Stimulated activated CD4-positive, alpha-beta T cell treated with anti-CD3 and anti-CD28 coated beads, Interleukin-1b, Interleukin-23, amount 100 ng/mL, for 1 hour (primary cell): ENCODE measurements at places on chromosomes 4 and X.

DNA sequence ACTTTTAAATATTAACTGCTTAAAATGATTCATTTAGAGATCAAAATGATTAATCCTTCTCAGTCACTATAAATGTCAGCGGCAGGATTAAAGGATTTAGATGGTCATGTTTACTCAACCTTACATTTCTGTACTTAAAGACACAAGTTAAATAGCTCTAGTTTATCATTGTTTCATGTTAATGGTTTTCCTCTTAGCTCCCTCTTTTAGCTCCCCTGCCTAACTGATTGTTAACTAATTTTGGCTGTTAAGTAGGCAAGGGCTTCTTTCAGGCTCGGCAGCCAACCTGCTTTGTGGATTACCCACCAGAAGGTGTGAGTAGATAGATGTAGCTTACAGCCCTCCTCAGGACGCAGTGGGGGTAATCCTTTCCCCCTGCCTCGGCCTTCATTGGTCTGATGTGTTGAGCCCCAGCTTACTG is 96.0 kb downstream of the TENM3 start:
- no peak for DNase-seq

DNA sequence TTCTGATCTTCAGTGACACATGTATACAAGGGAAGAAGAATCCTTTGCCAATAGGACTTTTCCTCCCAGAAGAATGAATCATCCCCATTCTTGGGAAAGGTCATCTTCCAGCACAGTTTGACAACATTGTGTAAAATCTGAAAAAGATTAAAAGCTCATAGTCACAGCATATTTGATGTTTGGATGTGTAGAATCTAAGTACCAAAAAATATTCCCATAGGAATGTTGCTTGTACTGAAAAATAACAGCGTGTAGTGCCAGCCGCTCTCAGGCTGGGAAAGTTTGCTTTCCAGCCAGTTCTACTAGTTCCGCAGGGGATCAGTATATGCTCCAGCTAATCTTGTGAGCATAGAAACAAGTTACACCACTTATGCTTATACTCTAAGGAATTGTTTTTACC is 74.7 kb upstream of the IL13RA1 start:
- DNase-seq: no peak

GRCh38 chrX:41808047-41808446 is 84.1 kb downstream of the GPR82 start:
- DNase-seq: no peak

GRCh38 chrX:115054876-115055275 is 37.5 kb upstream of the IL13RA2 start:
- DNase-seq: no peak

DNA sequence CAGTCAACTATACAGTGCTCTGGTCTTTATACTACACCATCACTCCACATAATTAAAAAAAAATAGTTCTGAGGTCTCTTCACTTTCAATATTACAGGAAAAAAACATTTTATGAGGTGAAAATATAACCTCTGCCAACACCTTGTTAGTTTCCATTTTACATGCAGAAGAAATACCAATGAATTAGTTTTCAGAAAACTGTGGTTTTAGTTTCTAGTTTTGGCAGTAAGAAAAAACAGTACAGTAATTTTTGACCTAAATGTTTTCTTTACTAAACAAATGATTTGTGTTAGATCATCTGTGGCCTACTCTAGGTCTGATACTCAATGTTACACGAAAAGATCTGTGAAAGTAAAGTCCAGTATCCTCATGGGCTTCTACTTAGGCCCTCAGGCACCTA is 10.0 kb downstream of the SULT1E1 start:
- no peak for DNase-seq

- no peak for DNase-seq
Observed at GRCh38 chrX:151476604-151477303, 79.7 kb downstream of the VMA21 start.

DNA sequence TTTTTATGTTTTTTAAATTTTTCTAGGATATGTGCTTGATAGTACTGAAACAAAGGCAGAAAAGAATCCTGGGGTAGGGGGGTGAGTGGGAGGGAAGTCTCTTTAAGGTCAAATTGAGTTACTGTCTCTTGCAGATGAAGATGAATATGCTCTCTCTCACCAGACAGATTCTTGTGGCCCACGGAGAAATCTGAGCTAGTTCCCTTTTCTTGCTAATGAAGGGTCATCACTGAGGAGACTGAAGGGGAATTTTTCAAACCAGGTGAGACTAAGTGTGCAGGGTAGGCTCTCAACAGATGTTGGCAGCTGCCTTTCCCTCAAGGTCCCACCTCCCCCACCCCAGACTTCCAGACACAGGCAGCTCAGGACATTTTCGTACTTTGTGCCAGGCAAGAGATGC is 21.5 kb downstream of the FAM9C start:
- DNase-seq: no peak

- DNase-seq: no peak
Observed at GRCh38 chr4:184961660-184962059, 56.6 kb upstream of the HELT start.

DNA sequence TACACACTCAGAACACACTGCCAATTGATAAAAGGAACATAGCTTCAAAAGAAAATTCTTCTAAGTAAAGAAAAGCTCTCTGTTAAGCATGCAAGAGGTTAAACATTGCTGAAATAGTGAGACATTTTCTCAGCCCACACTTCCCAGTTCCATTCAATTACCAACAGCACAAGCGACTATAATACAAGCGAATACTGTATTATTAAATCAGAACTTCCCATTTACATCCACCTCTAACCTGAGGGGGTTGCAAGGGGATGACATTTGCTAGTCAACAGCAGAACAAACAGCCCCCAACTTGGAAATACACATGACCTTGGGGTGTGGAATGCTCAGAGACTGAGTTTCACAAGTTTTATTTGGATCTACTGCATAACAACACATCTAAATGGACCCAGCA is 1.1 kb downstream of the FSTL5 start:
- DNase-seq: no peak

GRCh38 chr4:107564326-107564725 is 155.7 kb downstream of the PAPSS1 start:
- no peak for DNase-seq

DNA sequence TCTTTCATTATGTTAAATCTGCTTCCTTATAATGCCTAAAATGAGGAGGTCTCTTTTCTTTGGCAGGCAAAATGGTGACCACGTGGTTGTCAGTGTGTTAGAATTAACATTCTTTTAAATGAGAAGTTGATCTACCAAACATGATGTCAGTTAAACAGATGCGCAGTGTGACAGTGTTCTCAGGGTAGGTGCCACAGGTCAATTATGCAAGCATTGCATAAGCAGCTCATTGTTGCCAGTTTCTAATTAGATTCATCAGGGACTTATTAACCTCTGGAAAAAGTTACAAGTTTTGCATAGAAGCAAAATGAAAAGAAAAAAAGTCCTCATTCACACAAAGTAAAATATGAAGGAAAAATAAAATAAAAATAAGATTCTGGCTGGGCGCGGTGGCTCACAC is 324.1 kb upstream of the GALNT7 start:
- no peak for DNase-seq

DNA sequence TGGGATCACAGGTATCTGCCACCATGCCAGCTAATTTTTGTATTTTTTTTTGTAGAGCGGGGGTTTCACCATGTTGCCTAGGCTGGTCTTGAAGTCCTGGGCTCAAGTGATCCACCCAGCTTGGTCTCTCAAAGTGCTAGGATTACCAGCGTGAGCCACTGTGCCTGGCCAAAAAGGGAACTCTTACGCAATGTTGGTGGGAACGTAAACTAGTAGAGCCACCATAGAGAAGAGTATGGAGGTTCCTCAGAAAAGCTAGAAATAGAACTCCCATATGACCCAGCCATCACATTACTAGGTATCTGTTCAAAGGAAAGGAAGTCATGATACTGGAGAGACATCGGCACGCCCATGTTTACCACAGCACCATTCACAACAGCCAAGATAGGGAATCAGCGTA is 85.9 kb downstream of the PRKX start:
- DNase-seq: no peak

DNA sequence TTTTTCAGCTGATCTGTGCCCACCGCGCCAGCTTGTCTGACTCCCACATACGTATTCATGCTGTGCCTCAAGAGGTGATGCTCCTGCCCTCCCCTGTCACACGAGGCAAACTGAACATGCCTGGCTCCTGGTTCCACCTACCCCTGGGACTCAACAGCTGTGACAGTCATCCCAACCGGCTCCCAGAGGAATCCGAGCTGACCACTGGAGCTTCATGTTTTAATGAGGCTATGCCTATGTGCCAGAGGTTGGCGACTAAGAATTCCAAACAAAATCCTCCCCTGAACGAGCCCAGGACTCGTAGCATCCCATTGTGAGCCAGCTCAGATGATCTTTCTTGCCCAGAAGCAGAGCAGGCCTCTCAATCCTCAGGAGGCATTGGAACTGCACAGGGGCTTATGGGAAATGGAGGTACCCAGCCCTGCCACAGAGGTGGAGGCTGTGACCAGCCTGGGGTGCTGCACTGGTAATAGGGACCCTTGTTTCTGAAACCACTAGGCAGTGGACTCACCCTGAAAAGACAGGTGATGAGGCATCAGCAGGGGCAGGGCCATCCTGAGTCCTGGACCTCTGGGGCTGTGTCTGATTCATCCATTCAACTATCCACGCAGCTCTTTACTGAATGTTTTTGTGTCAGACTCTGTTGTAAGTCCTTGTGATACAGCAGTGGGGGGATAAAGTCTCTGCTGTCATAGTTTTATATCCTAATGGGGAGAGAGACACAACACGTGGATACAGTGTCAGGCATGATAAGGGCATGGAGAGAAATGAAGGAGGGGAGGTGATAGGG is 325.0 kb downstream of the EVC2 start:
- no peak for DNase-seq

DNA sequence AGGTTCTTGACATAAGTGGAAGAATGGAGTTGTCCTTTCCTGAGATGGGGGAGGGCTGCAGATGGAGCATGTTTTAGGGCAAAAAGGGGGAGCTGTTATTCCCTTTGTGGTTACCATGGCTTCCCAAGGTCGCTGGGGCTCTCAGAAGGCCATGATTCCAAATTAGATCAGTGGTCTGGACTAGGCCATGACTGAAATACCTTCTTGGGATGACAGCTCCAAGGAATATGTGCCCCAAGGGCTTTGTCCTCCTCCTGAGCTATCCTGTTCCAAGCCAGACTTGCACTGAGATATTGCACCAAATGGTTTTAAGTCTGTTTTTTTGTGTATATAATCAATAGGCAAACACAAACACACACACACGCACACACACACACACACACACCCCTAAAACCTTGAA is 3.0 kb upstream of the RBPJ start:
- no peak for DNase-seq

DNA sequence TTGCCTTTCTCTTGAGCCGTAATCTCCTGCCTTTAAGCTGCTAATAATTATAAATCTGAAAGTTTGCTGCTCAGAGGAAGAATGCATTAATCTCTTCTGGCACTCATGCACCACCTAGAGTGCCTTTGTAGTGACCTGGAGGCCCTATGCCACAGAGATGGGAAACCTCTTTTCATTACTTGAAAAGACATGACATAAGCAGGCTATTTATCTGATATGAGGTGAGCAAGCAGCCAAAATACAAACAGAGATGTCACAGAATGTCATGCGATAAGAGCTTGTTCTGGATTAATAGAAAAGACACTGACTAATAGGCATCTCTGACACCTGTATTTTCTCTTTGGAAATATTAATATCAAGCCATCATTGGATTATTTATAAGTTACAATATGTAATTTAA is 42.3 kb downstream of the GABRB1 start:
- DNase-seq: no peak

DNA sequence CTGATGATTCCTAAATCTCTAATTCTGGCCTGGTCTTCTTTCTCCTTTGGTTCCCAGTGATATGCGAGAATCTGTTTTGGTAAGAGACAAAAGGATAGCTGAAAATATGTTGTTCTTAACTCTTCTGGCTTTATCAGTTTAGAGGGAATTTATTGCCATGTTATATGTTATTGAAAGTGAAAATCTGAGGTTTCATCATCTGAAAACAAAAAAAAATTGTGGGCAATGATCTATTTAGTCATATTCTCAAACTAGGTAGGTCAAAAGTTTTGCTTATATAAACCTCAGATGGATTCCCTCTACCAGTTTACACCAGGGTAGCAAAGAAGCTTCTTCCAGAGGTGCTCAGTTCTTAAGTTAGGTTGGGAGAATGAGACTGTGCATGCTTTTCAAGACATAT is 103.6 kb downstream of the ITM2A start:
- DNase-seq: no peak

- no peak for DNase-seq
Observed at GRCh38 chr4:86380181-86380724, 20.4 kb upstream of the MAPK10 start.

GRCh38 chr4:163233321-163233720 is 66.6 kb upstream of the NAF1 start:
- no peak for DNase-seq

- DNase-seq: no peak
Observed at GRCh38 chr4:9983211-9983610, 38.1 kb downstream of the SLC2A9 start.

GRCh38 chr4:128974136-128974581 is 119.2 kb downstream of the SCLT1 start:
- no peak for DNase-seq

- no peak for DNase-seq
Observed at GRCh38 chrX:54640103-54640690, 110.2 kb downstream of the GNL3L start.

- no peak for DNase-seq
Observed at GRCh38 chr4:11287055-11287454, 141.6 kb downstream of the HS3ST1 start.

DNA sequence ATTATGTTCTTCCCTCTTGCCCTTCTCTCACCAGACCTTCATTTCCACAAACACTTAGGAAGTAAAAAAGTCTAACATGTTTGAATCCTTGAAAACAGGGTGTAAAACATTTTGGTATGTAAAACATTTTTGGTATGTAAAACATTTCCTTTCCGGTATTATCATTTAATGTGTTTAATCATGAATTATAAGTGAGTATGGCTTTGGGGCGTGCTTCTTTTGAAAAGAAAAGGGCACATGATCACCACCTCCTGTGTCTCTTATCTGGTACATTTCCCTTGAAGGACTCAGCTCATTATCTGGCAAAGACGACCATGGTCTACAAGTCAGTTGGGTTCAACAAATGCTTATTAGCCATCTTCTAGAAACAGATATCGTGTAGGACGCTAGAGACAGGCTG is 283.6 kb downstream of the FRMPD4 start:
- DNase-seq: no peak

- DNase-seq: no peak
Observed at GRCh38 chr4:4554234-4554633, 12.4 kb upstream of the STX18 start.

GRCh38 chrX:9349572-9350494 is 115.0 kb upstream of the TBL1X start:
- no peak for DNase-seq

- no peak for DNase-seq
Observed at GRCh38 chr4:24032371-24032989, 142.6 kb upstream of the PPARGC1A start.

- DNase-seq: no peak
Observed at GRCh38 chr4:147828331-147828905, 96.5 kb downstream of the ARHGAP10 start.

DNA sequence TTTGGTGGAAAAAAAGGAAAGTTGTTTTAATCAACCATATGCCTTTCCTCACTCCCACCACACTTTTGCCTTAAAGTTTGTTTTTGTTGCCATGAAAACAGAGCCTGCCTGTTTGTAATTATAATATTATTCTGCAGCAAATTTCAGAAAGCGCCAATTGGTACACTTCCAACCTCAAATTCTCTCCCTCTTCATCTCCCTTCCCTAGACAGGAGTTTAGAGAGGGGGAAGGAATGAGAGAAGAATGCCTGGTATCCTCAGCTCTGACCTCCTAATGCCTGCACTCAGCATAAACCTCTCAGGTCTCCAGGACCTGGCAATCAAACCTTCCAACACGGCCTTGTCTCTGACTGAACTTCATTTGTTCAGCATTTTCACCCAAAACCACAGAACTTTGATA is 138.4 kb upstream of the HCCS start:
- DNase-seq: no peak
